ENCODE measurements at places on chromosomes 7 and 10. TPM values are rescaled to one million over a fixed set of nuclear protein-coding genes. Genes with fewer than 3 reads are reported as not detected.

SSC4D gene
- total RNA-seq, result 0.84 TPM

NPM3 gene
- total RNA-seq, result 36.4 TPM

SRRM3 gene
- 2.7 TPM for total RNA-seq

NEUROD6 gene
- not detected for total RNA-seq

- no peak for DNase-seq
Measured at GRCh38 chr7:97145068-97145467, 27.6 kb downstream of the SDHAF3 start.

DNA sequence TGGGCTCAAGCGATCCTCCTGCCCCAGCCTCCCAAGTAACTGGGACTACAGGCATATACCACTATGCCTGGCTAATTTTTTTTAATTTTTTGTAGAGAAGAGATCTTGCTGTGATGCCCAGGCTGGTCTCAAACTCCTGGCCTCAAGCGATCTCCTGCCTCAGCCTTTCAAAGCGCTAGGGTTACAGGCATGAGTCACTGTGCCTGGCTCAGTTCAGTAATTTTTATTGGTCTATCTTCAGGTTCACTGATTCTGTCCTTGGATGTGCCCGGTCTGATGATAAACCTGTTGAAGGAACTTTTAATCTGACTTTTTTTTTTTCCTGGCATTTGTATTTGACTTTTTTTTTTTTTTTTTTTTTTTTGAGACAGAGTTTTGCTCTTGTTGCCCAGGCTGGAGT, 40.1 kb upstream of the STRIP2 start:
- no peak for DNase-seq

DNA sequence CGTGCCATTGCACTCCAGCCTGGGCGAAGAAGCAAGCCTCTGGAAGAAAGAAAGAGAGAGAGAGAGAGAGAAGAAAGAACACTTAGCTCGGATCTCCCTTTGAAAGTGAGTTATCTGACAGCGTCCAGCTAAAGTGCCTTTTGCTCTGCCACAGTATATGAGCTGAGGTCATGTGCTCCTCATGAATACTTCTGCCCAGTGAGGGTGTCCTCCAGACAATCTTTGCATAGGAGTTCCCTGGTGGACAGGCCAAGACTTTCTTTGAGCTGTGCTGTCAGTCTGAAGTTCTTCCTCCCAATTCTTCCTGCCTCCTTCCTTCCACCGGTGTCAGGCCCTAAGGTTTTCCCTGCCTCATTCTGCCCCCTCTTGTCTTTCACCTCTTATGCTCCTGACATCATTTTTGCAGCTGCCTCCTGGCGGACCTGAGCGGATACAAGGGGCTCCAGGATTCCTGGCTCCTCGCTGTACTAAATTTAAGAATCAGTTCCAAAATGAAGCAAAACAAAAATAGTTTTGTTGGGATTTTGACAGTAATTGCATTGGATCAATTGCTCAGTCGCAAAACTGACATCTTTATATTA, 31.9 kb downstream of the XRCC2 start:
- DNase-seq, result no peak

DNA sequence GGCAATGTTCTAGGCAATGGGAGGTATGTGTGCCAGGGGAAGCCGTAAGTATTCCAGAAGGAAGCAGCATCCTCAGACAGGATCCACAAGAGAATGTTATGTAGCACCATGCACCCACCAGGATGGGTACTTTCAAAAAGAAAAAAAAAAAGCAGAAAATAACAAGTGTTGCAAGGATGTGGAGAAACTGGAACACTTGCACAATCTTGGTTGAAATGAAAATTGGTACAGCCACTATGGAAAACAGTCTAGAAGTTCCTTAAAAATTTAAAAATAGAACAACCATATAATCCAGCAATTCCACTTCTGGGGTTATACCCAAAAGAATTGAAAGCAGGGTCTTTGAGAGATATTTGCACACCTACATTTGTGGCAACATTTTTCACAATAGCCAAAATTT, 20.2 kb downstream of the C10orf71 start:
- DNase-seq, result no peak

GRCh38 chr10:99234041-99234790, 1.4 kb downstream of the HPSE2 start:
- peak; percentile 33 for DNase-seq

DNA sequence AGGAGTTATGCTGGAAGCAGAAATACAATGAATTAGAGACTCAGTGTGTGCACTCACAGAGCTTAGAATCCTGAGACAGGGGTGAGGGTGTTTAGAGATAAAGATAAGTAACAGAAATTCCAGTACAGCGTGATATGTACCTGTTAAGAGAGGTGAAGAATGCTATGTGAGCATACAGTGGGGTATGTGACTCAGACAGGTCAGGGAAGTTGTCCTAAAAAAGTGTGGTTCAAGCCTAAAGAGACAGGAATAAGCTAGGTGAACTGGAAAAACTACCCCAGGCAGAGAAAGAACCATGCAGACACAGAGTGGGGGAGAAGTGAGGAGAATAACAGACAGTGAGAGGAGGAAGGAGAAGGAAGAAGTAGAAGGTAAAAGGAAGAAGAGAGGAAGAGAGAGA, 8.6 kb downstream of the SMIM30 start:
- DNase-seq, result no peak

- DNase-seq, result no peak
Measured at GRCh38 chr7:116842371-116842770, 20.0 kb upstream of the CAPZA2 start.

DNA sequence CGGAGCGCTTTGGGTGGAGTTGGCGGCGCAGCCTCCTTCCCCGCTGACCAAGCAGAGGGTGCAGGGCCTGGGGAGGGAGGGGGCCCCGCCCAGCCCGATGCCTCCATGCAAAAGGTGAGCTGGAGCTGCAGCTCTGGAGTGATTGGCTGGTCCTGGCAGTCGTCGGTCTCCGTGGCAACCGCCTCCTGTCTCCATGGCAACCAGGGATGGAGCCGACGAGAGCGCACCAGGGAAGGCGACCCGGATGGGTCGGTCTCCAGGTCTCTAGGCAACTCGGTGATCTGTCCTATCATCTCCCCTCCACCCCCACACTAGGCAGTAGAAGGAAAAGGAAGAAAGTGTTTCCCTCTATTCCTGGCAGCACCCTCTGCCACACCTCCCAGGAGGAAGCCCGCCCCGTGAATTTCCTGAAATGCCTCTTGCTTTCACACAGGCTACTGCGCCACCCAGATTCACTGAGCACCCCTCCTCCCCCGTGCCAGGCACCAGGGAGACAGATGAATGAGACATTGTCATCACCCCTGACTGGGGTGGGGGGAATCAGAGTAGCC, 647 bp upstream of the NACAD start:
- DNase-seq, result peak; percentile 36

DNA sequence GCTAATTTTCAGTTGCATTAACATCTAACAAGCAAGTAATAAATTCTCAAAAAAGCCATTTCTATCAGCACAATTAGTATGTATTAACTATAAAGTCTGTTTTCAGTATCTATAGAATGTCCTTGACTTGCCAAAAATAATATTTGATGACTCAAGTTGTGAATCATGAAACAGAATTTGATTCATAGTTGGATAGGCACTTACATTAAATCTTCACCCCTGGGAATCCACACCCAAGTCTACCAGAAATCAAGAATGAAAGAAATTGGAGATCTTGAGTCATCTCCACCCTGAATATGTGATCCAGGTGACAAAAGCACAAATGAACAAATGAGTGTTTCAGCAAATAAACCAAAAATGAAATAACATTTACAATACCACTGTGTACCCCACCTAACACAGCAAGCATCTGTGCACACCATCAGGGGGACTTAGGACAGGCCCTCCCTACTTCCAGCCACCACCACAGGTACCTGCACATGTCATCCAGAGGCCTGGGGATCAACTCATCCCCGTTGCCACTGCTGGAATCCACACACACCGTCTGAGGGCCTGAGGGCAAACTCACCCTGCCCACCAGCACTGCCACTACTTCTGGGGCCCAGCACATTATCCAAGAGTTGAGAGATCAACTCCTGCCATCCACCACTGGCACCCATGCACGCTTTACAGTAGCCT, 160.1 kb downstream of the MTERF1 start:
- DNase-seq, result no peak

DNA sequence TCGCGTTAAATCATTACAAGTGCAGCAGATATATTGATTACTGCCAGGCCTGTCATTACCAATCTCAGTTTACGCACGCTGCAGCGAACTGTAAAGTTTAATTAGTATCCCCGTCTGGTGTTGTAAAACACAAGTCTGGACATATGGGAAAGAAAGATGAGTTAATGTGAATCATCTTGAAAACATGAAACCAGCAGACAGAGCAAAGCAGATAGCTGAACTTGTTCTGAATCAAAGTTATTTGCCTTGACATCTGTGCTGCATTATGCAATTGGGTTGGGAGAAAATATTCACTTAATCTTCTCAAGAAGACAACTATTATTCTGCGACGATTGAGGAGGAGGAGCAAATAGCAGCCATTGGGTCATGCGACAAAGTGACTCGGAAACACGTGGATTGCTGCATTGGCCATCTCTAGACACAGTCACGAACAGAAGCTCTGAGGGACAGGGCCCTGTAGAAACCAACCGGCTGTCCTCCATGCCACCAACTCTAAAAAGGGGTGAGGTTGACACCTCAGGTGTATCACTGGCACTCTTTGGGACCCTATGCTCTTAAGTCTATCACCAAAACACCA, 156.3 kb upstream of the C7orf33 start:
- DNase-seq, result no peak

DNA sequence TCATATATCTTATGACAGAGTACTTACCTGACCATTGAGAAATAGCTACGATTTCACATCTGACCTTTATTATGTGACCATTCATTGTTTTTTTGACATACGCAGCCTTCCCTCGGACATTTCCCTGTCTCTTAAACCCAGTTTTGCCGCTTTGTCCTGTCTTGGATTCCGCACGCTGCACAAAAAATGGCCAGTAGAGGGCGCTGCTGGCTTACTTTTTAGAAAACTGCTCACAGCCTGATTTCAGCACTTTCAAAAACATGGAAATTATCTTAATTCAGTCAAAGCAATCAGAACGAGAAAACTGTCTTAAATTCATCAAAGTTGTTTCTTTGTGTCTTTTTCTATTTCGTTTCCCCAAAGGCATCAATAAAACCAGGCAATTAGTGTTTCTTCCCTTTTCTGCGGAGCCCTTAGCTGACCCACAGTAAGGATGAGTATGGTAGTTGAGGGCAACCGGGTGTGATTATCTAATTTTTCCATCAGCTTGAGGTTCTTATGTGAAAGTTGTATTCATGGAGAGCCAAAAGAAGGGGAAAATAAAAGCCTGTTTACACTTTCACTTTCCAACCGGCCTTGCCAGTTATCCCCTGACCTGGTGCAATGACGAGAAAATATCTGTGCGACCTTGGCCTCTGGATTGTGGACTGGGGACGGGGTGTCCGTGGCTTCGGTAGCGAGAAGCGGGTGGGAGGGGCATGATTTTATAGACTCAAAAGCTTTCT, 144.4 kb downstream of the DYNC1I1 start:
- peak; percentile 87 for DNase-seq

DNA sequence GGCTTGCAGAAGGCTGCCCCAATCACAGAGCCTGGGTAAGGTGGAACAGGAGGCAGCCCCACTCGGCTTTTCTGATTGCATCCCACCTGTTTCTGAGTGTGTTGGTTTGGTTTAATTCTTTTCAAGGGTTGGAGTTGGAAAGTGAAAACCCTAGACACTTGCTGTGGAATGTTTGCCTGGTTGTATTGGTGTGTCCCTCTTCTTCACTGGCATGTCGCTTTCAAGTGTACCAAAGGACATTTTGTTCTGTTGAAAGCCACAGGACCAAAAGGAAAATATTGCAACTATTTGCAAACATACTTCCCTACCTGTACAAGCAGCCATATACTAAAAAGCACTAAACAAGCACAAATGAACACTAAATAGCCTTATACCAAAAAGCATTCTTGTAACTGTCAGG, 60.5 kb downstream of the NHLRC2 start:
- DNase-seq, result no peak

GRCh38 chr7:110604885-110605284, 486.0 kb upstream of the LRRN3 start:
- DNase-seq, result no peak

DNA sequence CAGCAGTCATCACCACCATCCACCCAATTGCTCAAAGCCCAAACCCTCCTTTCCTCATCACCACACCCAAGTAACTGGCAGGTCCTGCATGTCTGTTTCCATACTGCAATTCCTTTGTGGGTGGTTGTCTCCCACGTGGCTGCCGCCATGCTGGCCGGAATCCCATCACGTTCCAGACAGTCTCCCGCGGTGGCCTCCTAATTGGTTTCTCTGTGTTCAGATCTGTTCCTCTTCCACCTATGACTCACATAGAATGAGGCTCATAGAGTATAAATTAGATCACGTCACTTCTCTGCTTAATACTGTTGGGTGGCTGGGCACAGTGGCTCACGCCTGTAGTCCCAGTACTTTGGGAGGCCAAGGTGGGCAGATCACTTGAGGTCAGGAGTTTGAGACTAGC, 813.0 kb downstream of the TYW1 start:
- DNase-seq, result no peak

DNA sequence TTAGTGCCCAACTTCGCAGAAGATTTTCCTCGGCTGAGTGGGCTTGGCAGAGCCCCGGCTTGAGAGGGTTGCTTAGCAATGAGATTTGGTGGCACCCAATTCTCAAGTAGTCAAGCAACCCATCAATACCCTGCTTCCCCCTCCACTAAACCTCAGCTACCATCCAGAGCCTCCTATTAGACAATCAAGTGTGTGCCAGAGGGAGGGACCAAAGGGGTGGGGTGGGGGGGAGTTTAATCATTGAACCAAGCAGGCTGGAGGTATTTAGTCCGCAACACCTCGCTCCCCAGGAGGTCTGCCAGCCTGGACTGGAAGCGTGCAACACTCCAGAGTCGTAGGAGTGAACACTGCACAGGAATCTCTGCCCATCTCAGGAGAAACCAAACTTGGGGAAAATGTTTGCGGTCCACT, at the start of gene HKDC1:
Gene HKDC1, plus strand, starts transcription at position 292 of the 411 bp plus-strand sequence. Its CDS starts 104 bp downstream, at position 396.
- no peak for DNase-seq

DNA sequence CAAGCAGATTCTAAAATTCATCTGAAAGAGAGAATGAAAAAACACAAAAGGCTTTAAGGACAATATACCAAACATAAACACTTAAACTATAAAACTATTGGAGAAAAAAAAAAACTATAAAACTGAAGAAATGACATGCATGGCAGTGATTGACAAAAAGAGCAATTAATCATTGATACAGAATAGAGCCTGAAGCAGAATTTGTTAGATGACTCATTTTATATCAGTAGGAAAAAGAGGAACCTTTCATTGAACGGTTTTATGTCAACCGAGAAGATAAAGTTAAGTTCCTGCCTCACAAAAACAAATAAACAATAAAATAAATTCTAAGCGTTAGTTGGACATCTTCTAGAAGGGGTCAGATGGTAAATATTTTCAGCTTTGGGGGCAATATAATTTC, 23.3 kb downstream of the NPY start:
- DNase-seq, result no peak

DNA sequence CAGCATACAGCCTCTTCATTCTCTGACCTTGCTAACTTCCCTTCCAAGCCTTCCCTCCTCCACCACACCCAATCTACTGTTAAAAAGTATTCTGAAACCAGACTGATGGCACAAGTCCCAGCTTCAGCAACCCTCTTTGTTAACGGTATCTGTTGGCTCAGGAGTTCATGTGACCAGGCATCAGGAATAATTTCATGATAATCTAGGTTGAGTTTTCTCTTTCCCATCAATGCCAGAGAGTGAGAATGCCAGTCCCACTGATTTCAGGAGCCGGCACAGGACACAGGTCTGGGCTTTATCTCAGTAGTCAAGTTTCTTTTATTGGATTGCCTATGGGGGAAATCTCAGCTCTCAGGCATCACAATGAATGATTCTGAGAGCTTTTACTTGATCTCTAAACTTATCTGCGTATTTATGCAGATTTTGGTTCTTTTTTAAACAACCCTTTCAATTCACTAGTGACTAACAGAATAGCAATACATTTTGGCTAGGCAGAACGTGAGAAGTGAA, 231.0 kb upstream of the LYZL1 start:
- peak; percentile 8 for DNase-seq
